ENCODE measurements at places on chromosomes 1 and 21.

DNA sequence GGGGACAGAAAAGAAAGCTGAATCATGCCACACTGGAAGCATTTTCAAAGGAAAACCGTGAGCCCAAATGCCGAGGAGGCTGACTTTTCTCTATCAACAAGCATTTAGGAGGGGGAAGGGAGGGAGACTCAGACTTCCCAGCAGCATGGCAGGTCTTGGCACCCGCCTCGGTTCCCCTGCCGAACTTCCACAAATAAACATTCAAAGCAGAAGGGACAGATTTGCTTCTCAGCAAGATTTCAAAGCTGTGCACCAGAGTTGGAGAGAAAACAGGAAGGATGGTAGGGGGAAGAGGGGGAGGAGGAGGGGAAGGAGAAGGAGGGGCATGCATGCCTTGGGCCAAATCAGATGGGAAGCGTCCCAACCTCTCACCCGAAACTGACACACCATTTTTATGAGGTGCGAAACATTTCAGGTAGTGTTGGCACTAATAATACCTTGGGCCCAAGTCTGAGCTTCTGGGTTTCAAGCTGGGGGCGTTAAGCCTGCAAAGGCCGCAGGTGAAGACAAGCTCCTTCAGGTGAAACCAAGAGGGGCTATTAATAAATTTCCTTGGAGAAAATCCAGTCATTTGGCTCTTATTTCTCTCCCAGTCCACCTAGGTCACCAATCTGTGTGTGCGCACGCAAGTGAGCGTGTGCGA lies 26.4 kb downstream of the ABCA4 start:
- DNase-seq: peak; percentile 81

- DNase-seq: peak; percentile 80
These were observed 72.5 kb upstream of the TNFSF18 start for GRCh38 chr1:173122958-173123852.

- no peak for DNase-seq
These were observed 4.3 kb downstream of the GPR153 start for GRCh38 chr1:6256645-6257044.

- no peak for DNase-seq
These were observed 98.4 kb upstream of the SGIP1 start for GRCh38 chr1:66435541-66435940.

DNA sequence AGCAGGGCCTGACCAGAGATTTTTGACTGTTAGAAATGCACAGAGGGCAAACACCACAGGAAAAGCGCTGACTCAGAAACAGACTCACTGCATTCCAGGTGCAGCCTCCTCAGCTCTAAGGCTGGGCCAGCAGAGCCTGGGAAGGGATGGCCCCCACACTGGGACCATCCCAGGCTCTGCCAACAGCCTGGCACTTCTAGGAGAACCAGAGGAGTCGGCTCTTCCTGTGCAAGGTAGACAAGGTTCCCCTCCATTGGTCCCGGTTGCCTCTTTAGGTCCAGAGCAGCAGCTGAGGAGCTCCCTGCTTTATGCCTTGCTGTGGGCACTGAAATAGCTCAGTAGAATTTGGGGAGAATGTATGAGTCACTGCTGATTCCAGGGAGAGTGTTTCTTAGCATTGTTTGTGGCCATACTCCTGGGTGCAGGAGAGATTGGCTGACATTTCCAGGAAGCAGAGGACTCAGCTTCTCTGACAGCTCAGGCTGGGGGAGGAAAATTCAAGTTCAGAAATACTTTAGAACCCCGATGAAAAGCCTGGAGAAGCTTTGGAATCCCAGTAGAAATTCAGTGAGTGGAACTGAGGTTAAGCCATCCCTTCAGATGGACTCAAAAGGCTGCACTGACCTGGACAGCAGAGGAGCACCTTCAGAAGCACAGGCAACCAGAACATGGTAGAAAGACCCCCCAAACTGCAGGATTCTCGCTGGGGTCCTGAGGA lies 19.7 kb downstream of the PRAMEF1 start:
- no peak for DNase-seq

GRCh38 chr1:116679091-116679827 lies 11.7 kb upstream of the IGSF3 start:
- DNase-seq: no peak

GRCh38 chr21:28938726-28939125 lies 54.0 kb downstream of the LTN1 start:
- no peak for DNase-seq

DNA sequence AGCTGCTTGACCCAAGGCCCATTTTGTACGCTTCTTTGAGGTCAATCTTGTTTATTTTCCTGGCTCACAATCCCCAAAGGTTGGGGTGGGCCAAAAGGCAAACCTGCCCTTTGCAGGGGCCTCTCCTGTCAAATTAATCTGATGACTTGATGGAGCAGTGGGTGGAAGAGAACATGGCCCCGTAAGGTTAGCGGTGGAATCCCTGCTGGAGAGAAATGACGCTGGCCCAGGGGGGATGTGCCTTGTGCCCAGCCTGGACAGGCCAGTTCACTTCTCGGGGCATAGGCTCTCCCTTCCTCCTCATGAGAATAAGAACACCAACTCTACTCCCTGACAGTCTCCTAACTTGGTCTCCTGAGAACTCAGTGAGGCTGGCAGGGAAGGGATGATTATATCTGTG lies 40.5 kb downstream of the C1orf198 start:
- peak; percentile 67 for DNase-seq

DNA sequence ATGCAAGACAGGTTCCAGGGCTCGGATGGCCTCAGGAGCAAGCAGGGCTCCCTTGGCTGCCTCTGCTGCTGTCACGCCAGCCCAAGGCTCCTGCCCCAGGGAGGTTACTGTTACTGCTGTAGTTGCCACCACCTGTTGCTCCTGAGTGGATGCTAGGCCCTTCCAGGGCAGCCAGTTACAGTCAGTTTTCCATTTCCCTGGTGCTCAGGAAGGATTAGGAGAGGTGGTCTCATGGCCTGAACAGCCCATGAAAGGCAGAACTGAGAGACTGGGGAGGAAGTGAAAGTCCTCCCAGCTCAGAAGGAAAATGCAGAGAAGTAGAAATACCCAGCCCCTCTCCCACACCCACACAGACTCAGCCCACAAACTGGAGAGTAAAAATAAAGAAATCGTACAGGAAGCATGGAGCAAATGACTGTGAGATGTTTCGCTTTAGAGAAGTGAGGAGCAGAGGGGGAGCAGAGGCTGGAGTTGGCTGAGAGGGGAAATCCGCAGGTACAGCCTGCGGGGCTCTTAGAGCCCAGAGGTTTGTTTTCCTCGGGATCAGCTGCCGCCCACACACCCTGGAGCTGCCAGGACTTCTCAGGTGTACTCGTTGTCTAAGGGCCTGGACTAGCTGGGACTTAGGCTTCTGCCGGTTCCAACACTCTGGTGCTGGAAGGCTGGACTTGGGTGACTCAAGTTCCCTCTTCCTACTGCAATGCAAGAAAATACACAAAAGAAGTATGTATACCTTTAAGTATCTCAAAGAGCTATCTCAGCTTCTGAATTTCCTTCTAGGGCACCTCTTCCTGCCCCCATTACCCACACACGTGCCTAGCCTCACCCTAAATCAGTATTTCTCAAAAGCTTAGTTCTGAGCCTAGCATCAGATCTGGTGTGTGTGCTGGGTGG lies 2.3 kb downstream of the IL6R start:
- DNase-seq: no peak

GRCh38 chr1:89547563-89548116 lies 23.0 kb downstream of the LRRC8B start:
- DNase-seq: no peak

DNA sequence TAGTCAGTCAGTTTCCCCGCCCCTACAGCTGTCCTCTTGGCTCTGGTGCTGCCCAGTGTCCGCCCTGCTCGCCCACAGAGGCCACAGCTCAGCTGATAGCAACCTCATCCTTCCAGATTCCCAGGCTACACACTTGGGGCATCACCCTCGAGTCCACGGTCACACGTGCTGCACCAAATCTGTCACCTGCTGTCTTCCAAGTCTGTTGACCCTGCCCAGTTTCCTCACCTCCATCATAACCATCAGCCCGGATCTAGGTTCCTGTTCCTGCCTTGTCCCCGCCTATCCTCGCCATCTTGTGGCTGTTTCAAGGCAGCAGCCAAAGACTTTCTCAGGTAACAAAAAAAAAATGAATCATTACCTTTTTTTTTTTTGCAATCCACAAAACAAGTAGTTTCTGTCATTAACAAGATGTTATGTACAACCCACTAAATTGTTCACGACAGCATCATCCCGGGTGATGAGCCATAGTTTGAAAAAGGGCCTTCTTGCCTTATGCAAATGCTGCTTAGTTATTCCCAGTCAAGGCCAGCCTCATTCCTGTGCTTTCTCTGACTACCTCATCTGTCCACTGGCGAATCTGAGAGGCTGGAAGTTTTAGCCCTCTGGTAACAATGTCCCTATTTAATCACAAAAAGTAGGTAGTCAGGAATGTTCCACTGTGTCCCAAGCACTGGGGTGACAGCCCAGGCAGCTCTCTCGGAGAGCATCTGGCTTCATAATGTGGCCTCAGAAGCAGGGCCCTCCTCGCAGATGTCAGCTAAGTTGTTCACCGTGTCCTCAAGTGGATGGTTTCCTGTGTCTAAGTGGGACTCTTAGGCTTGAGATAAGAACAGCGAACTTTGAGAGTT lies 4.9 kb upstream of the MIIP start:
- DNase-seq: no peak

GRCh38 chr1:84726593-84727499 lies 36.6 kb upstream of the SSX2IP start:
- DNase-seq: no peak

DNA sequence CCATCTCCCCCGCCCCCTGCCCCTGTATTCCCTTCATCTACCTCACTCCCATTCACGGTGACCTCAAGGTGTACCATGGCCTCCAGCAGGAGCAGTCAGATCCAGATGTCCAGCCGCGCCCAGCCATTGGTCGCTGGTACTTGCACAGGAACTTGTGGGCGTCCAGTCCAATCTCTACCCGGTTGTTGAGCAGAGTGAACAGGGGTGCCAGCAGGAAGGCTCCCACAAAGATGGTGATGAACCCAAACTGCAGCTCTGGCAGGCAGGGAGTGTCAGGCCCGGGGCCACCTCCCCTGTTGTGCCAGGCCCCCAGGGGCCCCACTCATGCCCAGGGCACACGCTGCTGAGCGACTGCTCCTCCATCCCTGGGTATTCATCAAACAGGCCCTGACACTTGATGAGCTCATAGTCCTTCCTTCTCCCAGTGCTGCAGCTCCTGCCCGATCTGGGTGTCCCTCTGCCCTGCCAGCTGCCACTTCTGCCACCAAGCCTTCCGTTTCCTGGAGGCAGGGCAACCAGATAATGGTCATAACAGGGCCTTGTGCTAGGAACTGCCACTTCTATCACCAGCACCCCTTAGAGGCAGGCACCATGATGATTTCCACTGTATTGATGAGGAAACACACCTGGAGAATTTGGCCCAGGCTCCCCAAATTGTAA lies 5.7 kb upstream of the ARHGEF19 start:
- DNase-seq: no peak

- no peak for DNase-seq
These were observed 10.8 kb upstream of the DUSP12 start for GRCh38 chr1:161738627-161739287.

GRCh38 chr1:55682198-55682597 lies 467.0 kb upstream of the USP24 start:
- DNase-seq: no peak

- no peak for DNase-seq
These were observed 32.6 kb downstream of the LHX8 start for GRCh38 chr1:75166821-75167220.

DNA sequence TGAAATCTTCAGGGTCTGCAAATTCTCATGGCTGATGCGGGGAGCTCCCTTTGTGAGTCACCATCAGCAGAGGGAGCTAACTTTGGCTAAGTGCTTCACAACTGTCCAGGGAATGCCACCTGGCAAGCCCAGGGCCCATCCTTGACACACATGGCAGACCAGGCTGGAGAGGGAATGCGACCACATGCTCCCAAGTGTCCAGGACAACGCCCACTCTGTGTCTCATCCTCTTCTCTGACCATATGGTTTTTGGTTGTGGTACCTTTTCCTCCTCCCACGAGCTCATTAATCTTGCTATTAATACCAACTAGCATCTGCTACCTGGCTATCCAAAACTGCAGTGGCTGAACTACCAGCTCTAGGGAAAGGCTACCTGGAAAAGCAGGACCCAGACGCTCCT lies 37.1 kb upstream of the CLSTN1 start:
- DNase-seq: no peak

DNA sequence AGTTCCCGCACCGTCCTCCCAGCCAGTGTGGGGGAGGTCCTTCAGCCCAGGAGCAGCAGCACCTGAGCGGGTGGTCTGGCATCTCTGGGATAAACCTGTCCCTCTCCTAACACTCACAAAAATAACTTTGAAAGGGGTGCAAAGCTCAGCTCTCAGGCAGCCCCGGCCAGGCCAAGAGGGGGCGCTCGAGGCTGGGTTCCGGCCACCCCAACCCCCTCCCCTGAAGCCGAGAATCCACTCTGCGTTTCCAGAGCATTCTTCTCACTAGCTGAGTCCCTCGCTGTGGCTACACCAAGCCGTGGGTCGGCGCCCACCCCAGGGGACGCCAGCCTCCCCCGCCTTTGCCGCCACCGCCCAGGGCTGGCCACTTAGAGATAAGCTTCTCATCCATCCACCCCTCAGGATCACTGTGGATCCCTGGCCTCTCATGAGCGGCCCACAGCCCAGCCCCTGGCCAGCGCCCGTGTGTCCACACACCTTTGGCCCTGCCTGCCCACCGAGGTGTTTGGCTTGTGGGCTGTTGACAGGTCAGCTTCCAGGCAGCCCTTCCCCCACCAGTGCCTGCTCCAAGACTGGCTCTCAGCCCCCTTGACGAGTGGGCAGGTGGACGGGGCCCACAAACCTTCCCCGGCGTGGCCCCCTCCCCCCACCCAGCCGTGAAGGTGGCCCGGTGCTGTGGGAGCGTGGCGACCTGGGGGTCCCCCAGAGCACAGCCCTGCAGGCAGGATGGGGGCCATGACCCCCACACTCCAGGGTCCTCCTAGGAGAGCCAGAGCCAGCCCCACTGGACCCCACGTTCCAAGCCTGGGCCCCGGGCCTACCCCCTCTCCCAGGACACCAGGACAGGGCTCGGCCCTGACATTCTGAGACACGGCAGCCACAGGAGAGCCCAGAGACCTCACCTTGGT lies 1.9 kb downstream of the FTCD start:
- peak; percentile 72 for DNase-seq

- DNase-seq: no peak
These were observed 323.0 kb downstream of the OMA1 start for GRCh38 chr1:58223522-58223921.

DNA sequence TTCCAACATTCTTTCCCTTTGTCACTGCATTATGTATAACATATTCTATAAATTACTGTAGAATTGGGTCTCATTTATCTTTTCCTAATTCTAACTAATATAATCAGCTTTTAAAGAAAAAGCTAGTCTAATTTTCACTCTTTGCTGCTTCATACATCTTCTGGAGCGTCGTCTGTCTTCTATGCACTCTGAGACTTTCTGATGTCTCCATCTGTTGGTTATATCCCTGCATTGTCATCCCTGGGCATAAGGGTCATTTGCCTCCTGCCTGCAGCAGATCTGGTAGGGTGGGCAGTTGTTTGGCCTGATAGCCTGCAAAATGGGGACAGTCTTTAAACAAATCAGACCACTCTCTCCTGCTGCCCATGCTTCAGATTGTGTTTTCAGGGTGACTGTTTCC lies 40.8 kb upstream of the DYNLT5 start:
- no peak for DNase-seq

DNA sequence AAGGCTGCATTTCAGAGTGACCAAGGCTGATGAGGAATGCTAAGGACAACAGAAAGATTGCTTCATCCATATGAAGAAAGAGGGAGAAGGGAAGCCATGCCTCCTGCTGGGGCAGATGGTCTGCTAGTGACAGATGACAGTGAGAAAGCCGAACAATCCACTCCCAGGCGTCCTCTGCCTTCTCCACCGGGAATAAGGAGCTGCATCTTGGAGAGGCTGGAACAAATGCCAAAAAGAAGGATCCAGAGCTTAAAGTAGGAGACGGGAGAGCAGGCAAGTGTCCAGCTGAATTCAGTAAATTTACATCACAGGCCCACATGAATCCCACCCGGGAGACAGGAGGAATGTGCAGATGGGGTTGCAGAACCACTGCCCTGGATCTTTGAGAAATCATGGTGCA lies 33.4 kb downstream of the DDX20 start:
- DNase-seq: no peak

All from coronary artery (tissue), 2 donors.